Esophagus squamous epithelium (tissue), 5 donors: ENCODE measurements at places on chromosomes 16 and 17. TPM values are rescaled to one million over a fixed set of nuclear protein-coding genes. Genes with fewer than 3 reads are reported as not detected.

ARL17B gene
- 11.8 TPM for total RNA-seq

PRCD gene
- total RNA-seq: 1.4 TPM

TMEM100 gene
- total RNA-seq: 1.1 TPM

MYO19 gene
- total RNA-seq: 124 TPM

SOX15 gene
- total RNA-seq: 89.1 TPM

KIF2B gene
- not detected for total RNA-seq

RAI1 gene
- total RNA-seq: 17.0 TPM

NATD1 gene
- total RNA-seq: 3.0 TPM

ZCCHC14 gene
- total RNA-seq: 8.3 TPM

IL21R gene
- total RNA-seq: 0.40 TPM
